ENCODE measurements at places on chromosomes 2 and 18.

GRCh38 chr18:45916302-45916701 lies 50.8 kb downstream of the EPG5 start:
- no peak for DNase-seq

DNA sequence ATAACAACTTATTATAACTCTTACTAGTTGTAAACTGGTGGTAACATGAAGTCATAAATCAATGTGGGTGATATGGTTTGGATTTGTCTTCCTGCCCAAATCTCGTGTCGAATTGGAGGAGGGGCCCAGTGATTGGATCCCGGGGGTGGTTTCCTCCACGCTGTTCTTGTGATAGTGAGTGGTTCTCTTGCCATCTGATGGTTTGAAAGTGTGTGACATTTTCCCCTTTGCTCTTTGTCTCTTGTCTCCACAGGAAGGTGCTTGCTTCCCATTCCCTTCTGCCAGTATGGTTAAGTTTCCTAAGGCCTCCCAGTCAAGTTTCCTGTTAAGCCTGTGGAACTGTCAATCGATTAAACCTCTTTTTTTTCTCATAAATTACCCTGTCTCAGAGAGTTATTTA lies 321.6 kb downstream of the DSEL start:
- DNase-seq: no peak

GRCh38 chr2:220181165-220181564 lies 553.7 kb downstream of the SLC4A3 start:
- peak; percentile 23 for DNase-seq

GRCh38 chr2:44929735-44930273 lies 11.7 kb upstream of the SIX3 start:
- no peak for DNase-seq

GRCh38 chr2:74702001-74702715 lies 48.1 kb downstream of the SEMA4F start:
- DNase-seq: no peak

DNA sequence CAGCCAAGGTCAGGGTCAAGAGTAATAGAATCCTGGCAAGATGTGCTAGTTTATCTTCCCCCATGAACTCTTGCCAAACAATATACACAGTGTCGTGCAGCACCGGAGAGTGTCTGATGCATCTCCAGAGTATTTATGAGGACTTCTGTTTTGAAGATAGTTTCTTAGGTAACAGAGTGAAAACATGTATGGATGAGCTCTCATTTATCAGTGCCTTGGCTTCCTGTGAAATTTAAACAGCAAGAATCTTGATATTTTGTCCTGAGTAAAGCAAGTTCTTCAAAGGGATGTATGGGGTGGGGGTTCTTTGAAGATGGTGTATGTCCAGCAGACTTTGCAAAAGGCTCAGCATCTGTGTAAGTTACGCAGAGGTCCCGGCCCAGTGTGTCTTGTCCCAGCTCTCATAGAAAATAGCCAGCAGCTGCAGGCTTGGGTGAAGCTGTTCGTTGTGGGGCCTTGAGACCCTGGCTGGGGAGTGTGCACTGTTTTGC lies 361.0 kb upstream of the NT5C1B start:
- DNase-seq: peak; percentile 86

Data from fibroblast of lung (primary cell).